ENCODE measurements at places on chromosomes 7 and 10.

DNA sequence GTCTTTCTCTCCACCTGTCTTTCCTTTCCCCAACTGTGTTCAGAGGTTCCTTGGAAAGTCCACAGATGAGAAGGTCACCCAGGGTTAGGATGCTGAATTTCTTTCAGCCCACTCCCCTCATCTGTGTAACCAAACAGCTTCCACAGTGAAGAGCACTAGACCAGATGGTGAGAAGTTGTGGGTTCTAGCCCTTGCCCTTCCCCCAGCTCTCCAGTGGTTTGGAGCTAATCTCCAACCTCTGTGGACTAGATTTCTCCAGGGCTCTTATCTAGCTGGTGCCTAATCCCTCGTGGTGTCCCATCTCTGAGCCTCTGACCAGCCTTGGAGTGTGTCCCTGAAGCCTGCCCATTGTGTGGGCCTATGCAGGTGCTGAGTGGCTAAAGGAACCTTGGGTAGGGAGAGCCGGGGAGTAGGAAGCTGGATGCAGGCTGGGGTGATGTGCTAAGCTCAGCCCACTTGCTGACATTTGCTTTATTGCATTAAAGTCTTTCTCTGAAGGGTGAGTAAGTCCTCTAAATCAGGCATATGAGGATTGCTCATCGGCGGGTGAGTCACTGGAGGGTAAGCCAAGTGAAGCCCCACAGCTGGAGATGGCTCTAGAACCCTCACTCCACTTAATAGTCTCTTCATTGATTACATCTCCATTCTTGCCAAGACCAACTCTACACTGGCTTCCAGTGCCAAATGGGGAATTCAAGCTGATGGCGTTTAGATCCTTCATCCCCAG is 14.9 kb downstream of the DUSP5 start:
- H3K4me3 ChIP-seq = no peak overlapping the region
- no peaks in the 10 kb centered on the region for H3K27me3 ChIP-seq
- H3K36me3 ChIP-seq = peaks cover 26% of the 10 kb centered on the region
- H3K27ac ChIP-seq = peak overlapping the region; percentile 68
- peaks cover 17% of the 10 kb centered on the region for H3K4me1 ChIP-seq

DNA sequence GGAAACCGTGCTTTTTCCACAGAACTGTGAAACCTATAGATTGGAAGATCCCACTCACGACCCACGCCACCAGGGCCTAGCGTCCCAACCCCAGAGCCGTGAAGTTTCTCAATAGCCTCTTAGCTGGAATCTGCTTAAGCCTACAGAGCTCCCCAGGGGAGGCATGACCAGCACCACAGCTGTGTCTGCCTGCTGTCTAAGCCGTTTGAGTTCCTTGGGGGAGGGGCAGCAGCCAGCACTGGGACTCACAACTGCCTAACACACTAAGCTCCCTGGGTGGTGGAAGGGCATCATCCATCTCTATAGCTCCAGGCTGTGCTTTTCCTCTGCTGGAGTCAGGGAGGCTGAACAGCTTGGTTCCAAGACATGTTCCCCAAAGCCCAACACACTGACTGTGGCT is 26.0 kb upstream of the TMEM140 start:
- no peak for DNase-seq
- H3K27ac ChIP-seq = no peak overlapping the region
- no peaks in the 10 kb centered on the region for H3K36me3 ChIP-seq
- H3K4me1 ChIP-seq = no peaks in the 10 kb centered on the region

DNA sequence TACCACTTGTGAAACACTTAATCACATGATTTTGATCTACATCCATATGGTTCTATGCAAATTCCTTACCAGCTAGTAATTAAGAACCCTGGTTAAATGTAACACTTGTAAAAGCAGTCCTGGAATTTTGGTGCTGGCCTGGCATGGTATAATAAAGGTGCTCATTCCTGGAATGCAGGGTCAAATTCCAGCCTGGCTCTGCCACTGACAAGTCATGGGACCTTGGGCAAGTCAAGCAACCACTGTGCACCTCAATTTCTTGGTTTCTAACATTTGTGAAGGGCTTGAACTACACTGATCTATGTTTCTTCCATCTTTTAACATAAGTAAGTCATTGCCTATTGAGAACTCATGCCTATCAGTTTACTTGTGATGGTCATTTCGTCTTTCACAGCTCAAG is 91.9 kb upstream of the PIK3CG start:
- no peaks in the 10 kb centered on the region for H3K27me3 ChIP-seq
- peak overlapping the region; percentile 77 for H3K27ac ChIP-seq
- H3K4me1 ChIP-seq = peaks cover 30% of the 10 kb centered on the region
- H3K4me3 ChIP-seq = no peak overlapping the region
- H3K36me3 ChIP-seq = no peaks in the 10 kb centered on the region
- DNase-seq = peak; percentile 58

- H3K4me3 ChIP-seq = no peak overlapping the region
- peaks cover 2% of the 10 kb centered on the region for H3K4me1 ChIP-seq
- H3K27ac ChIP-seq = no peak overlapping the region
- H3K36me3 ChIP-seq = no peaks in the 10 kb centered on the region
These were observed 90.8 kb downstream of the ZFAND4 start for GRCh38 chr10:45581582-45582385.

DNA sequence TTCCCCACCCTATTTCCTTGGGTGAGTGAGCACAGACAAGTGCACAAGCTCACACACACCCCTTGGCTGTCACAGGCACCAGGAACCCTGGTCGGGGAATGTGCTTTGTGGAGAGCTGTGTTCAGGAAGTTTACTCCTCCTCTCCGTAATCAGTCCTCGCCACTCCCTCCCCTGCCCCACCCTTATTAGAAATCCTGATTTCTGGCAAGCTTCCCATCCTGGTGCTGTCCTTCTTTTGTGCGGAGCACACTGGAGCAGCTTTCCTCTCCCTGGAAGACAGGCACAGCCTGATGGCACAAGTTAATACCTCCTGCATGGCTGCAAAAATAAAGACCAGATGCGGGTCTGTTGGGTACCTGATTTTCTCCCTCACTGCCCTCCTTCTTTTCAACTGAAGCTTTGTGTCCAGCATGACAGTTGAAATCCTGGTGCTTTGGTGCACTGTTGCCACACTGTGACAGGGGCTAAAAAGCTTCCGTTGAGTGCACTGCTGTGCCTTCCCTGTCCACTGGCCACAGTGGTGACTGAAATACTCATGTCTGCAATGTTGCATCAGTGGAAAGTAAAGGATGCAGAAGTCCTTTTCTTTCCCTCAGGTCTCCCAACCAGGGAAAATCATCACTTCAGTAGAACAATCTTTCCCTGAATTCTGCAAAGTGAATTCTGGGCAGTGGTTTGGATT is 55.0 kb downstream of the LRRC4 start:
- H3K4me3 ChIP-seq = no peak overlapping the region
- no peaks in the 10 kb centered on the region for H3K27me3 ChIP-seq
- no peak overlapping the region for H3K27ac ChIP-seq
- no peaks in the 10 kb centered on the region for H3K36me3 ChIP-seq
